ENCODE measurements at places on chromosomes 1 and 21.

GRCh38 chr1:153711026-153711425, 16.8 kb upstream of the INTS3 start:
- DNase-seq, result no peak

GRCh38 chr1:95384567-95384966, 150.6 kb downstream of the RWDD3 start:
- DNase-seq, result peak; percentile 21

- DNase-seq, result no peak
These were observed at the start of gene L1TD1 for GRCh38 chr1:62194651-62195544. Gene L1TD1, plus strand, starts transcription at chr1:62194849. Its CDS starts 11,780 bp downstream, at chr1:62206629.

DNA sequence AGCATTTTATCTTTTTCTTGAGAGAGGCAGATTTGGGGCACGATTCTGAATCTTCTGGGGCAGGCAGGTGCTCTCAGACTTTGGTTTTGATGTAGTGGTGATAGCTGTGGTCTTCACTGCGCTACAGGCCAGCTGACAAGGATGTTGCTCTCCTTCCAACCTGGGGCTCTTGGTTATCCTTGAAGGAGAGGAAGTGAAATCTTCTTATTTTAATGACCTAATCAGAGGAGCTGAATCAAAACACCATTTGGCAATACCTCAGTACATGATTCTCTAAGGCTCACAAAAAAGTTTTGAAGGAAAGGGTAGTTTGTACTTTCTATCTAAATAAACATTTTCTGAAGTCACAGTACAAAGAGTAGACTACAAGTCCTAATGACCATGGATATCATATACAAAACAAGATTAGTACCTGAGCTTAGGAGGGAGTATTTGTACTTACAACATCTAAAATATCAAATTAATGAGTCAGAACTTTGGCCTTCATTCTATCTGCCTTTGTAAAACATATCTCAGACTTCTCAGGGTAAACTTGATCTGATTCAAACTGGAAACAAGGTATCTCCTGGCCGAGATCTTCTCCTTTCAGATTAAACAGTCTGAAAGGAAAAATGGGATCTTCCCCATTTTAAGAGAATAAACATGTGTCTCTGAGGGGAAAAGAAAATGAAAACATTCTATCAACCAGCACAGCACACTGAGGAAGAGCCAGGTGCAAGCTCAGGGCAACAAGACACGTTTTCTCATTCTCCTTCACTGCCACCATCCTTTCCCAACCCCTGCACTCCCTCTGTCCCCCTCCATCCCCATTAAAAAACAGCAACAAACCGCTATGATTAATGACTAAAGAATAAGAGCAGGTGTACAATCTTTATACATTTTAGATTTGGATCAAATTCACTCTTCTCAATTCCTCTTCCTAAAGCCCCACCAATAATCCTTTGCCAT, 69.2 kb downstream of the SH3GLB1 start:
- DNase-seq, result no peak

DNA sequence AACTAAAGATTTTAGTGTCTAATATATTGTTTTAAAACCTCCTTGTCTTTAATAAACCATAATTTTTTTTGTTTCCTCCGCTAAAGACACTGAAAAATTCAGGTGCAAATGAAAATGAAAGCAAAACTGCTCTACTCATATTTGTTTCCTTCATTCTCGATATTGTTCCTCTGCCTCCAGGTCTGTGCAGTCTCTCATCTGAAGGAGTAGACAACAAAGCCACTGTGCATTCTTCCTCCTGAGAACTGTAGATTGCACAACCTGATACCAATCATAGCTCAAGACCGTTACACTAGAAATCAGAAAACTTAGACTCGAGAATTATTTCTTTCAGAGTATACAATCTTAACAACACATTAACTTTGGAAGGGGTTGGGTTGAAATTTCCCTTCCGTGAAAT, 373.1 kb upstream of the CXADR start:
- no peak for DNase-seq

- DNase-seq, result no peak
These were observed 523.6 kb downstream of the SMYD3 start for GRCh38 chr1:245983294-245983967.

DNA sequence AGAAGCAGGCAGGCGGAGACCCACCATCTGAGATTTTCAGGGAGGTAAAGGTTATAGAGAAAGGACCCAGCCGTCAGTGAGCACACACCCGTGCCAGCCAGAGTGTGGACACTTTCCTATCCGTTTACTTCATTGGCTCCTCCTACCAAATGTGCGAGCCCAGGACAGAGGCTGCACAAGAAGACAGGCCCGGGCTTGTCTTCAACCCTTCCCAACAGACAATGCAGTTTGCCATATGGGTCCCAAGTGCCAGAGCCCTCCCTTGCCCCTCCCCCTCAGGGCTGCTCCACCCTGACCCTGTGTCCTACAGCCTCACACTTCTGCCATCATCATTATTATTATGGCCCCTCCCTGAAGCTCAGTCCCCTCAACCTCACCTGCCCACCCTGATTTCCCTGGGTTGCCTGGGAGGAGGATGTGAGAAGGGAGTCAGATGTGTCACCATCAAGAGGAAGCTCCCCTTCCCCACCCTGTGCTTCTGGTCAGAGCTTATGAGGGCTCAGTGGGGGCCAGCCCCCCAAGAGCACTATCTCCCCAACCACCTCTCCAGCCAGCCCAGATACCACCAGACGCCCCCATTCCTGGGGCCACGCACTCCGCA, 9.4 kb downstream of the LAPTM5 start:
- no peak for DNase-seq

- DNase-seq, result no peak
These were observed 5.2 kb downstream of the DR1 start for GRCh38 chr1:93350875-93351274.

DNA sequence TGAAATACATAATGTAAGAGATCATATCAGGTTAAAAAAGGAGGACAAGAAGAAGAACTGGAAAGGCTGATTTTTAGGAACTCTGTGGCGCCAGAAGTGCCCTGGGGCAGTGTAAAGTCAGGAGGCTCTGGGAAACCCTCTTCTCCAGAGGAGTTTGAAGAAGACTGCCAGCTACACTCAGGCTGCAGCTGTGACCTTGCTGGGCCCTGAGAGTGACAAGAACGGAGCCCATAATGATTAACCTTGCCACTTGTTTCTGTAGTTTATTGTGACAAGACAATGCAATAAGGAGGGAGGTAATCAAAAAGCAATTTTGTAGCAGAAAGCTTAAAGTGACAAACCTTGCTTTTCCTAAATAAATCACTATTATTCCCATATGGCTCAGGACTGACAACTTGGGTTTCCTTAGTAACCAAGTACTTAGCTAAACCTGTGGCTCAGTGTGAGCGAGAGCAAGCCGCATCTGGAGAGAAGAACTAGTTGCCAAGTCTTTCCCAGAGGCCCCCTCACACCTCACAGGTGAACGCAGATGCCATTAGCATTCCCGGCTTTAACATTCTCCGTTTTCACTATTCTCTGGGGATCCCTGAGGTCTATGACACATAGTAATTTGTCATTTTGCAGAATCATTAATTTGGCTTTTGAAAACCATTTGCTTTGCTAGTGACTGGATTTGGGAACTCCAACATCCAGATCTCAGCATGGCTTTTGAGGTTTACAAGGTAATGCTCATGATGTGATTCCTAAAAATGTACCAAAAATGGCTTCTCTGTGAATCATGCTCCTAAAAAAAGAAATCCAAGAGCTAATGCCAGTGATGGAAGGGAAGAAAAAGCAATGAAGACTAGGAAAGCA, 115.9 kb downstream of the OMA1 start:
- DNase-seq, result no peak

- DNase-seq, result no peak
These were observed 8.8 kb downstream of the MROH7 start for GRCh38 chr1:54650417-54650816.

- DNase-seq, result peak; percentile 78
These were observed 64.1 kb downstream of the DDR2 start for GRCh38 chr1:162696286-162696862.

DNA sequence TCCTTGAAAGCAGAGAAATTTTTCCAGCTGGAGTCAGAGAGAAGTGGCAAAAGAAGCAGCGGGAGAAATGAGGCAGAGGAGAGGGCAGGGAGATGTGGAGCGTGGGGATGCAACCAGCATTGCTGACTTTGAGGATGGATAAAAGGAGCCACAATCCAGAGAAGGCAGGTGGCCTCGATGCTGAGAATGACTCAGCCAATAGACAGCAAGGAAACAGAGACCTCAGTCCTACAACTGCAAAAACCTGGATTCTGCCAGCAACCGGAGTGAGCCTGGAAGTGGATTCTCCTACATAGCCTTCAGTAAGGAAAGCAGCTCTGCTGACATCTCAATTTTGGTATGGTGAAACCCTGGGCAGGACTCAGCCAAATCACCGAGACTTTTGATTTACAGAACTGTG, 128.9 kb upstream of the ATP1B1 start:
- DNase-seq, result no peak

DNA sequence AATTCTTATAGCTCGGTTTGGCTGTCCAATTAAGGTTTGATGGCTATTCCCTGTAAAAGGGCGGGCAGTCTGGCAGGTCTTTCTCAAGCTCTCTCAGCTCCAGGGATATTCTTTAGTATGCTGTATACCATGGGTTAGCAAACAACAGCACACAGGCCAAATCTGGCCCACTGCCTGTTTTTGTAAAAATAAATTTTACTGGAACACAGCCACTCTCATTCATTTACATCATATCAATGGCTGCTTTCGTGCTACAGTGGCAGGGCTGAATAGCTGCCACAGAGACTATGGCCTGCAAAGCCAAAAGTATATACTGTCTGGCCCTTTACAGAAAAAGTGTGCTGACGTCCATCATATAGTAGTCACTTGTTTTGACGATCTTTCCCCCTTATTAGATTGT, 32.0 kb downstream of the MACO1 start:
- no peak for DNase-seq

DNA sequence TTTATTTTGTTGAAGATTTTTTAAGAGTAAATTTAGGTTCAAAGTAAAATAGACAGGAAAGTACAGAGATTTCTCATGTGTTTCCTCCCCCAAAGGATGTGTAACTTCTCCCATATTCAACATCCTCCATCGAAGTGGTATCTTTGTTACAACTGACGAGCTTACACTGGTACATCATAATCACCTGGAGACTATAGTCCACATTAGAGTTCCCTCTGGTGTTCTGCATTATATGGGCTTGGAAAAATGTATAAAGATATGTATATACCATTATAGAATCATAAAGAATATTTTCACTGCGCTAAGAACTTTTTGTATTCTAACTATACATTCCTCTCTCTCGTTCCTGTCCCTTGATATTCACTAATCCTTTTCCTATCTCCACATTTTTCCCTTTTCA, 203.7 kb downstream of the AMY1C start:
- DNase-seq, result no peak

DNA sequence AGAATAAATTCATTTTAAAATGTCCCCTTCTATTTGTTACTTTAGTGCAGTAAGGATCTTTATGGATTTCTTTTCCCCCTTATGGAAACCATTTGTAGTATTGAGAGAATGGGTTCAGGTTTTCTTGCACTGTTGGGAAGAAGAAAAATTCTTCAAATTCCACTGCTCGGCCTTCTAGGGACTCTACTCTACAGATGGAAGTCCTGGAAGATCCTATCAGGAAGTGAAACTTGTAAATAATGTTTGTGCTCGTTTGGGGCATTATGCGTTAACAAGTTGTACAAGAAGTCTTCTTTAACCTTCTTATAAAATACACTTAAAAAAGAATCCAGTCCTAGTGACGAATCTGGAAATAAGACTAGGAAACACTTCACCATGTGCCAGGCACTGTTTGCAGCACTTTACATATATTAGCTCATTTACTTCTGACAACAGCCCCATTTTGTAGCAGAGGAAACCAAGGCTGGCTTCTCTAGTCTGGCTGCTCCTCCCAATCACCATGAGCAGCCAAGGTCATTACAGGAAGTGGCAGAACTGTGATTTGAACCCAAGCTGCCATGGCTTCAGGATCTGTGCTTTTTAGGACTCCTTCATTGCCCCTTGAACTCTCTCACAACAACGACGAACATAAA, 11.8 kb downstream of the LRRC8D start:
- DNase-seq, result no peak

DNA sequence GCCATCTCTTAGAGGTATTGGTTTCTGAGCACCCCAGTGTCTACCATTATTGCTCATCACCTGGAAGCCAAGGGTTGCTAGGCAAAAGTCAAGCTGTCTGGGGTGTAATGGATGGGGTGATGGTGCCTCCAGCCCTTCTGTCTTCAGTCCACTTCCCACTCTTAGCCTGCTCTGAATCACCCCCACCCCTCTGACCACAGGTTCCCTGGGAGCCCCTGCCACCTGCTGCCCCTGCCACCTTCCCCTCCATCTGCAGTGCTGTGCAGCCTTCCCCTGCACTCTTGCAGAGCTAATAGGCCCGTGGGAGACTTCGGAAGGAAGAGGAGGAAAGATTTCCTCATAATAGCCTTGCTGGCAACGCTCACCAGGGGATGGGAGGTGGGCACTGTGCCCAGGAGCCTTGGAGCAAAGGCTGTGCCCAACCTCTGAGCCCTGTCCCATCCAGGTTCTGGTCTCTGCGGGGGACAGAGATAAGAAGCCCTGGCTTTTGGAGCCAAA, 35.5 kb downstream of the CAPN2 start:
- no peak for DNase-seq

- no peak for DNase-seq
These were observed 30.5 kb upstream of the POFUT2 start for GRCh38 chr21:45318146-45318555.

DNA sequence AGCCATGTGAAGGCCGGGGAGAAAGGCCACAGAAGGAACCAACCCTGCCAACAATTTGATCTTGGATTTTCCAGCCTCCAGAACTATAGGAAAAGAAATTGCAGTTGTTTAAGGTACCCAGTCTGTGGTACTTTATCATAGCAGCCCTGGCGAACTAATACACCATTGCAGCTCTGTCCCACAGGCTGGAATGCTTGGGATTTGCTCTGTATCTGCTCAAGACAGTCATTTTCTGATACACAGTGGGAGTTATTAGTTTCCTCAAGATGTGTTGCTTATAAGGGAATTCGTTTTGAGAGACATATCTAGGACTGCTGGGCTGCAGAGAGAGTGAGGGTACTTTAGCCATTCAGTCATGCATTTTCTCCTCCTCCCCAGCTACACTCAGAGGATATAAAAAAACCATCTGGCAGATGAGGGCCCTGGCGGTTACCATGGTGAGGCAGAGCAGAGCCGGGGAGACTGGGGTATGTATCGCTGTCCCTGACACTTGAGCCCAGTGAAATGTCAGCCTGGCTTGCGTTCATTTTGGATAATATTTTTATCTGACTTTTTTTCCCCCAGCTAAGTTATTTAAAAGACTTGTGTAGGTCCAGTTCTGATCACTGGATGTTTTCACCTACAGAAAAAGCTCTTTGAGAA, 104.6 kb downstream of the DIRAS3 start:
- no peak for DNase-seq

DNA sequence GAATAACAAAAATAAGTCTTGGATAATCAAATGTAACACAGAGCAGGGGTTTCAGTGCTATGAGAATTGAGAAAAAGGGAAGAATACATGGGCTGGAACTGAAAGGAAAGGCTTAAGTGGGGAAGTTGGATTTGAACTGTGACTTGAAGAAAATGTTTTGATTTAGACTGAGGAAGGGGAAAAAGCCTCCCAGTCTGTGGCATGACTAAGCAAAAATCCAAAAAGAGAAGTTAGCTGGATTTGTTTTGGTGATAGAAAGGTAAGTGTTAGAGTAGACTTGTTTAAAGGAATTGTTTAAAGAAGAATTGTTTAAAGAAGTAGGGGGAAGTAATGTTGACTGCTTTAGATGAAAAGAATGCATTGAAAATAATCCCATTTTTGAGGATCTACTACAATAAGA, 46.0 kb downstream of the KCNK2 start:
- no peak for DNase-seq

GRCh38 chr1:96703186-96703585, 18.4 kb upstream of the PTBP2 start:
- no peak for DNase-seq

Measured in HEK293T (cell line).